Kidney (tissue), 22 donors: ENCODE measurements at places on chromosomes 7 and 10. TPM values are rescaled to one million over a fixed set of nuclear protein-coding genes. Genes with fewer than 3 reads are reported as not detected.

- DNase-seq = no peak
Measured at GRCh38 chr7:137544453-137545058, 201.0 kb upstream of the PTN start.

- no peak for DNase-seq
Measured at GRCh38 chr7:122485856-122486255, 181.3 kb upstream of the FEZF1 start.

- no peak for DNase-seq
Measured at GRCh38 chr7:112744818-112745217, 45.4 kb downstream of the TMEM168 start.

DNA sequence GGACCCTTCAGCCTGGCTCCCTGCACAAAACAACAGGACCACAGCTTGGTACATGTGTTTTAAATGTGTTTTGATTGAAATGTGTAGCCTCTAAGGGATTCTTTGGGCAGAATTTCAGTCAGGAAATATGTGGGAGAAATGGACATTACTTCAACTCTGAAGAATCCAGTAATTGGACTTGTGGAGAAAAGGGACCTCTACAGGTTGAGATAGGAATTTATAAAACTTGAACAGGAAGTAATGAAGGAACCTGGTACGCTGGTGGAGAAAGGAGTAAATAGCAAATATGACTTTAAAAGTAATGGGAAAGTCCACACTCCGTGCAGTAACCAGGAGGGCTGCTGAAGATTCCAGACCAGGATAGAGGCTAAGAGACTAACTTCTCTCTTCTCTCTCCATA is 220.5 kb downstream of the LHFPL3 start:
- DNase-seq = no peak

DNA sequence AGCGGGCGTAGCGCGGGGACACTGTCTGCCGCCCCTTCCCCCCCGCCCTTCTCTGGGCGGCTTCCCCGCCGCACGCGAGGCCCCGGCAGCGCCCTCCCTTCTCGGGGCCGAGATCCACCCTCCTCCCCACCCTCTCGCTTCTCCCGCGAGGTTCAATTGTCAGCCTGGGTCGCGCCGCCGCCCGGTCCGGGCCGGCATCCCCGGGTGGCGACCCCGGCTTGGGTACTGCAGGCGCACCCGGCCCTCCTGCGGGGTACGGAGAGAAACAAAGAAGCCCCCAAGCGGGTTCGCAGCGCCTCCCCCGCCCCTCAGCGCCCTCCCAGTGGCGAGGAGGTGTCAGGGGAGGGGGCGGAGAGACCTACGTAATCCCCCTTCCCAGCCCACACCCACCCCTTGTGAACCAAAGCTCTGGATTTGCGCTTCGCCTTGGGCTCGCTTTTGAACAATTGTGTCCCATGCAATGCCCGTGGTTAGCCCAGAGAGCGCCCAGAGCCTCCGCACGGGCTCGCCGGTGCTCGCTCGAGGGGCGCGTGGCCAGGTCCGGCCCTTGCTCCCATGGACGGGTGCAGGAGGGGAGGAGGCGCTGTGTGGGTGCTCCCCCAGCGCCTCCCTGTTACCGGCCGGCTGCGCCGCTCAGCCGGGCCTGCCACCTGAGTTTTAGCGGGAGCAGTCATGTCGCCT is 634 bp downstream of the HECW1 start:
- DNase-seq = peak; percentile 94

Gene DKK1
- polyA plus RNA-seq = not detected

Gene GPER1
- 4.8 TPM for polyA plus RNA-seq

Gene SPDYE11
- not detected for polyA plus RNA-seq

Gene NKX1-2
- polyA plus RNA-seq = not detected

Gene GARS1
- polyA plus RNA-seq = 84.3 TPM

Gene MKLN1
- polyA plus RNA-seq = 24.4 TPM

- no peak for DNase-seq
Measured at GRCh38 chr10:28248092-28248491, 54.8 kb downstream of the MPP7 start.

GRCh38 chr7:46534664-46535588 is 613.9 kb upstream of the IGFBP3 start:
- DNase-seq = peak; percentile 63

DNA sequence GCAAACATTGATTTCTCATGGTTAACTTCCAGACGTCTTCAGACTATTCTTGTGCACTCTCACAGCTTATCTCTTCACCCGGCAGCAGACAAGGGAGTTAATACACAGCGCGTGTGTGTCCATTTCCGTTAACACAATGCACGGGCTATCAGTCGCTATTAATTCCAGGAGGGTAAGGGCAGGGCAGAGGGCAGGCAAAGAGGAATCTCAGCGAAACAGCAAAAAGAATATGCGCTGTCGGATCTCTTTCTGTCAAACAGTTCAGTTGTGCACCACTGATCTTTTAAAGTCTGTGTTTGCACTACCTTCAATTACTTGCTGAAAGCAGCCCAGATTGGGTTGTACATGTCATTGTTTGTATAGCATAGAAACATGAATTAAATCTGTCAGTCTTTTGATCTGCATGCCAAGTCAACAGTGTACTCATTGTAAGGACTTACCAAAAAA is 41.1 kb upstream of the CABCOCO1 start:
- DNase-seq = no peak
